ENCODE measurements at places on chromosomes 4 and X. TPM values are rescaled to one million over a fixed set of nuclear protein-coding genes. Genes with fewer than 3 reads are reported as not detected.

Gene XAGE1A
- not detected for total RNA-seq

Gene TCP11X2
- not detected for total RNA-seq

Gene GAK
- 67.0 TPM for total RNA-seq

Gene ANXA3
- 1,826 TPM for total RNA-seq

Gene TAF7L
- total RNA-seq = under 0.01 TPM

Gene SLAIN2
- 49.2 TPM for total RNA-seq

Gene ADH1A
- not detected for total RNA-seq

Gene GPRASP3
- 5.2 TPM for total RNA-seq

Gene TSPAN6
- 17.8 TPM for total RNA-seq
